ENCODE measurements at places on chromosomes 5 and 9.

DNA sequence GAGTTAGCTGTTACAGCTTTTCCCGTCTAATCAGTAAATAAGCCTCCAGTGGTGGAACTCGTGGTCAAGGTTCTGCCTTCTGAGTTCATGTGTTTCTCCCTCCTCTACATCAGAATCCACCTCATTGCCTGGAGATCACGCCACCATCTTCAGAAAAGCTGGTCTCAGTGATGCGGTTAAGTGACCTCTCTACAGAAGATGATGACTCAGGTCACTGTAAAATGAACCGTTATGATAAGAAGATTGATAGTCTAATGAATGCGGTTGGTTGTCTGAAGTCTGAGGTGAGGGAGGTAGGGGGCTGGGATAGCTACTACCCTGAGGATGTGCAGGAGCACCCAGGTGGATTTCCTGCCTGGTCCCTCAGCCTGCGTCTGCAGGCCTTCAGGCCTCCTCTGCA, 13.3 kb downstream of the ODF2 start:
- peak; percentile 20 for DNase-seq

DNA sequence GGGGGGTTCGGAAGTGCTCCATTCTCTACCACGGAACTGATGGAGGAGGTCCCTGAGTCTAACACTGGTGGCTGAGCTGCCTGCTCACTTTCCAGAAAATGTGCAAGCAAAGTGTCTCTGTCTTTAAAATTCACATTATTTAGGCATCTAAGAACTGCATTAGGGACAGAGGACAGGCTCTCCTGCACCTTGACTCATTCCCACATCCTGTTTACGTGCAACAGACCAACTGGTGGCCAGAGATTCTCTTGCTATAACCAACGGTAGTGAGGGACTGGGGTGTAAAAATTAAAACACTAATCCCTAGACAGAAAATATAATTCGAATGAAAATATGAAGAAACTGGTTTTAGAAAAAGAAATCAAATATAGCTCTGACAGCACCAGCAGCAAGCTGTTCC, 320.9 kb downstream of the IRX2 start:
- DNase-seq = no peak

DNA sequence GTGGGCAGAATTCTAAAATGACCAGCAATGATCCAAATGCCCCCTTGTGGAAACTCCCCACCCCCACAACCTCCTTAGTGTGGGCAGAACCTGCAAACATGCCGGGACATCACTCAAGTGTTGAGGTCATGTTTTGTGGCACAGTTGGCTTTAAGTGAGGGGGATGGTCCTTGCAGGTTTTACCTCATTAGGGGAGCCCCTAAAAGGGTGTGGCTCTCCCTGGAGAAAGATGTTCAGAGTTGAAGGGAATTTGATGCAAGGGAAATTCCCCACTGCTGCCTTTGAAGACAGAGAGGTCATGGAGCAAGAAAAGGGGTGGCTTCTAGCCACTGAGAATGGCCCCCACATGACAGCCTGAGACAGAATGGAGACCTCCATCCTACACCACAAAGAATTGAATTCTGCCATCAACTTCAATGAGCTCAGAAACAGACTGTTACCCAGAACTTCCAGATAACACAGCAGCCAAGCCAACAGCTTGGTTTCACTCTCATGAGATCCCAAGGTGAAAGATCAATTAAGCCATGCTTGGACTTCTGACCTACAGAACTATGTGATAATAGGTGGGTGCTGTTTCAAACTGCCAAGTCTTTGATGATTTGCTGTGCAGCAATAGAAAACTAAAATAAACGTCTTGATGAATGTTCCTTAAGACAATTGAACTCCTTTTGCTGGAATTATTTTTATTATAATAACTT, 103.4 kb downstream of the MED10 start:
- DNase-seq = no peak

DNA sequence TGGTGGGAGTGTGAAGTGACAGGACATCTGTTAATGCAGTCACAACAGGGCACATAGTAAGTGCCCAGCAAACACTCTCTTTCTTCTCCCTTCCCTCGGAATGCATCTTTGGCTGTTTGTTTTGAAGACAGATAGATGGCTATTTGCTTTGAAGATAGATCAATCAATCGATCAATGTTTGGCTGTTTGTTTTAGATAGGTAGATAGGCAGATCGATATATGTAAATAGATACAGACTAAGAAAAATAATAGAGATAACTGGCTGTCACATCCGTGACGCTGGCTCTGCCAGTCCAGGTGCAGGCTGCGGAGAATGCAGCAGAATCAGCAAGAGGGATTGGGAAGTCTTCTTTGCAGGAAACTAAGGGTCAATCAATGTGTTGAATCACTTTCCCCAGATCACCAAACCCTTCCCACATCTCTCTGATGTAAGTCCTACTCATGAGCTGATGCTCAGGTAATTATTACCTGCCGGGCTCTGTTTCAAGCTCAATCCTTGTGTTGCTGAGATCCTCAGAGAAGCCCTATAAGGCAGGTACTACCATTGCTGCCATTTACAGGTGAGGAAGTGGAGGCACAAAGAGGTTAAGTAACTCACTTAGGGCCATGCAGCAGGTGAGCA, 60.8 kb downstream of the ERGIC1 start:
- DNase-seq = no peak

- DNase-seq = no peak
These were observed 338.2 kb upstream of the WWC1 start for GRCh38 chr5:167953151-167953798.

- peak; percentile 72 for DNase-seq
These were observed 28.8 kb downstream of the PTPA start for GRCh38 chr9:129139993-129140396.

DNA sequence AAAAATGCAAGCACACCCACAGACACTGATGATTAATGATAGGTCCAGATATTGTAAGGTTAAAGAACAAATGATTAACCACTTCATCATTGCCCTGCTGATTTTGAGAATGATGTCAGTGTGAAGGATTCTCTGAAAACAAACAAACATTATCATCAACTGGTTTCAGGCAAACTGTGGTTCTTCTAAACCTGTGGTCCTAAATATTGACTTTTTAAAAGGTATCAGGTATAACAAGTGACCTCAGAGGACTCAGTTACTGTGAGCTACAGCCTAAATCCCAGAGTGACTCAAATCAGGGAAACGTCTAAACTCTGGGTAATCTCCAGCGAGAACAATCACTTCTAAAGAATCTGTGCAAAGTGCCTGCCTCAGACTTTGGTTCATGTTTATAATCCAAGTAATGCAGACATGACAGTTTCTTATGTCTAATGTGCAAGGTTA, 172.3 kb upstream of the CDH6 start:
- DNase-seq = no peak

GRCh38 chr5:170745481-170746071, 37.9 kb upstream of the GABRP start:
- no peak for DNase-seq

- no peak for DNase-seq
These were observed 802.2 kb upstream of the WWC1 start for GRCh38 chr5:167489202-167489601.

DNA sequence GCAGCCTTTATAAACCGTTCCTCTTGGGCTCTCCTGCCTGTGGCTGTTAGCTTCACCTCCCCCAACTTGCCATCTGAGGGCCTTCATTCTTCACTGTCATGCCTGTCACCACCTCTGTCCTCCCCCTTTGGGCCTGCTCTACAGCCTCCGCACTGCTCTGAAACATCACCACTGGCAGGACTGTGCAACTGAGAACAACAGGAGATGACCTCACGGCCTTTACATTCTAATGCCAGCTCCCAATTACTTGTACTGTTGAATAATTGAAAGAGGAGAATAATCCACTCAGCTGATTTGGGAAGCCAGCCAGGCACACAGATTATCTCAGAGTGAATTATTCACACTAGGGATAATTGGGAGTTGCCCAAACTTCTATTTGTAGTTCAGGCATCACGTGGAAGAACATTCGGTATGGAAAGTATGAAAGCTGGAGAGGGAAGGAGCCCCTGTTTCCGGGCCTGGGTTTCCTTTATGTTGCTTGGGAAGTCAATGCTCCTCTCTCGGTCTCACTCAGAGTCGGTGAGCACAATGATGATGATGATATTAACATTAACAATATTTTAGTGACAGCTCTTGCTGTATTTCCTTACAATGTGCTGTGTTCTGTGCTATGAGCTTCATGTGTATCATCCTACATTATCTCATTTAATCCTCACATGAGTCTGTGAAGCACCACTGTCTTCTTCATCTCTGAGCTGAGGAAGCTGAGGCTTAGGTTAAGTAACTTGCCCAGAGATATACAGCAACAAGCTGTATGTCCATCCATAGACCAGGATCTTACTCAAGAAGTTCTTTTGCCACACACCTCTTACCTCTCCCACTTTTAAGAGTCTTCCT, 99.3 kb upstream of the LRRTM2 start:
- DNase-seq = no peak

DNA sequence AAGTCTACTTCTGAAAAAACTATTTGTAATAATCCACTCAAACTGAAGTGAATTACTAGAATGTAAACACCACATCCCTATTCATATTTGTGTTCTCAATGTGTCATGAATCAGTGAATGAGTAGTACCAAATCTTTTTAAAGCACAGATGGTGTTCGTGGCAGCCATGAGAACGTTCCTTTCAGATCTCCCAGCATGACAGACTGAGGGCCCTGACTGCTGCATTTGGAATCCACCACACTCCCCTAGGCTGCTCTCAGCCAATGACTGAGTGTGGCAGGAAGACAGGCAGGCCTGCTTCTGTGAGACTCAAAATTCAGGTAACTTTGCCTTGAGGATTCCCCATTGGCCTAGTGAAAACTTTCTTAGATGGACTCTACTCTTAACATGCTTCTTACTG, 10.9 kb upstream of the JMY start:
- no peak for DNase-seq

- no peak for DNase-seq
These were observed 615.6 kb downstream of the EBF1 start for GRCh38 chr5:158484150-158484549.

GRCh38 chr5:124527220-124527991, 219.0 kb downstream of the ZNF608 start:
- DNase-seq = no peak

- no peak for DNase-seq
These were observed 77.2 kb downstream of the SLCO6A1 start for GRCh38 chr5:102421647-102422046.

- no peak for DNase-seq
These were observed 19.4 kb upstream of the FBP2 start for GRCh38 chr9:94613003-94613402.

- no peak for DNase-seq
These were observed 5.1 kb downstream of the PNPLA7 start for GRCh38 chr9:137545123-137545522.

DNA sequence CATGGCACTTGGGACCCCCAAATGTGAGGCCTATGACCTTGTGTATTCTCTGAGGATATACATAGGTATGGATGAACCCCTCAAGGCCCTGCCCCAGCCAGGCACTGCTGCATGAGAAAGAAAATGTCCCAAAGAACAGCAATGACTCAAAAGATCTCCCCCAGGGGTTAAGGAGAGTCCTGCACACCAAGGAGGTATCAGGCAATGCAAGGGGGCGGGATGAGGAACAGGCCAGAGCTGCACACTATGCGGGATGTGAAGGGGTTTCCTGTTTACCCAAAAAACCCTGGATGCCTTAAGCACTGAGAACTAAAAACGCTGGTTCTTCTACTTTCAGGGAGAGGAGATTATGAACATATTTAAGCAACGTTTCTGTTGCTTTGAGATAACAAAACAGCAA, 3.4 kb downstream of the RAPGEF1 start:
- DNase-seq = no peak

DNA sequence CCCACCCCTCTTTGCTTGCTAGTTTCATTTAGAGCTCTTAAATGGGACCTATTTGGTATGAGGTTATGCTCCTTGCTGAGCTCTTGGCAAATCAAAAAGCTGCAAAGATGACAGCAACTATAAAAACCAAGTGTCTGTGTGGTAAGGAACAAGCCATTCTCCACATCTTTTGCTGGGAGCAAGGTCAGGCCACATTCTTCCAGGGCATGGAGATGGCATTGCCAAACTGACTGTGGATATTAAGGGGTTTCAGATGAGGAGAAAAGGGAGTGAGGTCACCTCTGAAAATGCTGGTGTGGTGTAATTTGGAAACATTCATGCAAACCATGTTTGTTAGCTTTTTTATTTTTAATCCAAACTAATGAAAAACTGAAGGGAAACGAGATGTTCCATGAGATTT, 218.8 kb upstream of the IL12B start:
- no peak for DNase-seq

All from hematopoietic multipotent progenitor cell treated with erythropoietin and hydrocortisone succinate and interleukin-3 and kit ligand, for 8 days (in vitro differentiated cells).